ENCODE measurements at places on chromosomes 12 and 14.

DNA sequence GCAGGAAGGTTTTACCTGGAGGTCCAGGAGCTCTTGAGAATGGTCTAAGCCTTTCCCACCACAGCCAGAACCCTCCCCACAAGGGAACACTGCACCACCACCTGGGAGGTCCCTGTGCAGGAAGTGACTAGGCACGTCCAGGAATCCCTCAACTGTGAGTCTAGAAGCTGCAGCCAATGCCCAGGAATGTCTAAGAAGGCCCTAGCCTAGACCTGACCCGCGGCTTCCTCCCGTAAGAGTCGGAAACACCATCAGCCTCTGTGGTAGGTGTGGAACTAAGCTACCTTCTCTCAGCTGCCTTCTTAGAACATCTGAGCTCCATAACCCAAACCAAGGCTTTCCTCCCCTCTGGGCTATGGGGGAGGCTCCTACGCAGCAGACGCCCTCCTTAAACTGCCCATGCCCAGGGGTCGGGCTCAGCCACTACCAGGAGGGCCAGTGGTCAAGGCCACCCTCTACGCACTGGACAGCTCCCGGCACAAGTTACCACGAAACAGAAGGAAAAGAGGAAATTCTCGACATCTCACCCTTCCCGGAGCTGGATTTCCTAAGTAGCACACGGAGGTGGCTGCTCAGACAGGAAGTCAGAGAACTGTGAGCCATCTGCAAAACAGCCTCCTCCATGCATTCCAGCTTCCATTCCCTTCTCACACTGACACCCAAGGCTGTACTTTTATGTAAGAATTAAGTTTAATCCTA, 25.5 kb downstream of the ZFYVE21 start:
- DNase-seq: no peak

DNA sequence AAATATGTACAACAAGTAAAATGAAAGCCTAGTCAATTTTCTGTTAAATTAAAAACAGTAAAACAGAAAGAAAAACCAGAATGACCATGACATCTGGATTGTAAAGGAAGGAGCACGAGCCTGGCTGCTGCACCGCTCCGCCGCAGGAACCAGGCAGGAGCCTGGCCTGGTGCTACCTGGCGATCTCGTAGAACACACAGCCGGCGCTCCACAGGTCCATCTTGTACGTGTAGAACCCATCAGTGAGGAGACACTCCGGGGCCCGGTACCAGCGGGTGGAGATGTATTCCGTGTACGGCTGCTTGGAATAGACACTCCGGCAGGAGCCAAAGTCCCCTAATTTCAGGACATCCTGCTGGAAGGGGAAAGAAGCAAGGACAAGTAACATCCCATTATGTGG, 54.3 kb downstream of the MOK start:
- no peak for DNase-seq

GRCh38 chr12:46938071-46938678, 112.4 kb upstream of the SLC38A4 start:
- DNase-seq: no peak

GRCh38 chr12:85713373-85713772, 122.8 kb downstream of the RASSF9 start:
- DNase-seq: no peak

GRCh38 chr12:79681008-79681590, 9.7 kb downstream of the PAWR start:
- no peak for DNase-seq

GRCh38 chr12:63495974-63496373, 172.3 kb downstream of the DPY19L2 start:
- DNase-seq: no peak

DNA sequence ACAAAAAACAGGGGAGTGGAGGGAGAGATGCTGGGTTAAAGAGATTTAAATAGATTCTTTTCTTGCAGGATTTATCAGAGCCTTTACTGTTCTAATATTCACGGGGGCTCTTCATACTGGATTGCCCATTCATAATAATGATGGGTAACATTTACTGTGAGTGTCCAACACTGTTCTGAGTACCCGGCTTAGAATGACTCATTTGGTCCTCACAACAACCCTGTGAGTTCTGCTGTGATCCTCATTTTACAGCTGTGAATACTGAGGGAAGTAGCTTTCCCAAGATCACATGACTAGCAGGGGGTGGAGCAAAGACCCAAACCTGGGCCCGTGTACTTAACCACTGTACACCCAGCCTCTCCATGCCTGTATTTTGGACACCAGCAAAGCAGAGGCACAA, 113.4 kb downstream of the NT5DC3 start:
- DNase-seq: no peak

- DNase-seq: no peak
These were observed 77.7 kb upstream of the KITLG start for GRCh38 chr12:88658009-88658408.

DNA sequence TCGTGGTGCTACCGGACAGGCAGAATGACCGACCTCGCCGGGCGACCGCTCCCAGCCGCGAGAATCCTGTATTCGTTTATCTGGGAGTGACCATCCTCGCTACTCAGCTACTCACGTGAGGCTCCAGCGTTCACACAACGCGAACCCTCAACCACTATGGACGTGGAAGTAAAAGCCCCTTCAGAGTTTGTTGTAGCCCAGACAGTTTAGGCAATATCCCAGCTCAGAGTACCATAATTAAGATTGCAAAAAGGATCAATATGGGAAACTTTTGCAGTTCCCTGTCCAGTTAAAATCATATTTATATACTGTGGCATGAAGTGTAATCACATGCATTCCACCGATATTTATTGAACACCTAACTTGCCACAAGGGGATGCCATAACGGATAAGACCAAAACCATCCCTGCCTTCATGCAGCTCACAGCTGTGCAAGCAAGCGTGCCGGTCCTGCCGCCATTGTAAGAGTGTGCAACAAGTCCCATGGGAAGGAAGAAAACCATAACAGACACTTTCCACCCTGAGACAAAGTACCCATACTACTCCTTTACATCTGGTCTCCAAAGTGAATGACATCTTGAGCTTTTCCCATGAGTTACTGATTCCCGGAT, 938 bp upstream of the MAX start:
- DNase-seq: peak; percentile 71

DNA sequence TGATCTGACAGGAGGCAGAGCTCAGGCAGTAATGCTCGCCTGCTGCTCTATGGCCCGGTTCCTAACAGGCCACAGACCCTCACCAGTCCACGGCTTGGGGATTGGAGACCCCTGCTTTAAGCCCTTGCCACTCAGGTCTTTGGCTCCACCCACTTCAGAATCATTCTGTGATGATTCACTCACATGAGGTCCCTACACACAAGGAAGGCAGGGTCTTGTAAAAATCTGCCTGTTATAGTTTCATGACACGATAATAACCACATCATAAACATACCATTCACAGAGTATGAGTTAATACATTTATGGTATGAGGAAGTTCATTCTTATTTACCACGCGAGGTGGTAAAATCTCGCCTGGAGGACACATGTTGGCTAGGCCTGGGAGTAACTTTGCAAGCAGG, 29.0 kb upstream of the MAX start:
- no peak for DNase-seq

DNA sequence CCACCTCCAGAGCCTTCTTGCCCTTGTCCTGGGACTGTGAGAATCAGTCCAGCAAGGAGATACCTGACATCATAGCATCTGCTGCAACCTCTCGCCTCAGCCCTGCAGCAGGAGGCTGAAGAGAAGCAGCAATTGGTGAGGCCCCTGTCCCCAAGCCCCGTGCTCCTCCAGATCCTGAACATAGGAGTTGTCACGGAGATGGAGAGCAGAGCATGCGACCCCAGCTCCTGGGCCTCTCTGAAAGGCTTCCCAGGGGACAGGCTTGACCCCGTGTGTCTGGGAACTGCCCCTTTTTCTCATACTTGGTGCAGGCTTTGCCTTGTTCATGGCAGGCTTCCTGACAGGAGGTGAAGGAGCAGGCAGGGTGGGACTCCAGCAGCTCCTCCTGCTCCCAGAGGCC, 127.7 kb upstream of the PZP start:
- DNase-seq: no peak

DNA sequence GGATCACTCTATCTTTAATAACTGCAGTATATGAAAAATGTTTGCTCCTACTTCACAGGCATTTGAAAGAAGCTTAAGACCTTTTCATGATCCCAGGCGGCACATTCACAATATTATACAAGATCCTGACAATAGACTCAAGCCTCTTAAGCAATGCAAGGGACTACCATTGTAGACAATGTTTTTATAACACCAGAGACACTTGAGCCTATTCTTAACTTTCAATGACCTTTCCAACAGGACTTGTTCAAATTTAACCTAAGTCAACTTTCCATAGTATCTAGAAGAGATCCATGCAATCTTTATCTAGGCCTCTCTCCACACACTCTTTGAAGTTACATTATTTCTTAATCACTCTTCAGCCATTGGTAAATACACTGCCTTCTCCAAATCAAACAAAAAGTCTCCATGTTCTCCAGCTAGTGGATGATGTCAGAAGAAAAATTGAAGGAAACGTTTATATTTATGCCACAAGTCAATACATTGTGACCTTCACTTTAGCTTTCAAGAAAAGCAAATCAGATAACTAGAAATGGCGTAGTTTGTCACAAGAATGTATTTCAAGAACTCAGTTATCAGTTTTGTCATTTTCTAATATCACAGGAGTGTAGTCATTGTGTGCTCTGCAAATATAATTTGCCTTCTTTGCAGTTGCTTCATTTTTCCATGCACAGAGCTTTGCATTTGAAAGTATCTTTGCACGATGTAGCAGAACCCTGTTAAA, 41.2 kb downstream of the PHLDA1 start:
- DNase-seq: no peak

GRCh38 chr14:53978194-53978593, 21.6 kb upstream of the BMP4 start:
- no peak for DNase-seq

DNA sequence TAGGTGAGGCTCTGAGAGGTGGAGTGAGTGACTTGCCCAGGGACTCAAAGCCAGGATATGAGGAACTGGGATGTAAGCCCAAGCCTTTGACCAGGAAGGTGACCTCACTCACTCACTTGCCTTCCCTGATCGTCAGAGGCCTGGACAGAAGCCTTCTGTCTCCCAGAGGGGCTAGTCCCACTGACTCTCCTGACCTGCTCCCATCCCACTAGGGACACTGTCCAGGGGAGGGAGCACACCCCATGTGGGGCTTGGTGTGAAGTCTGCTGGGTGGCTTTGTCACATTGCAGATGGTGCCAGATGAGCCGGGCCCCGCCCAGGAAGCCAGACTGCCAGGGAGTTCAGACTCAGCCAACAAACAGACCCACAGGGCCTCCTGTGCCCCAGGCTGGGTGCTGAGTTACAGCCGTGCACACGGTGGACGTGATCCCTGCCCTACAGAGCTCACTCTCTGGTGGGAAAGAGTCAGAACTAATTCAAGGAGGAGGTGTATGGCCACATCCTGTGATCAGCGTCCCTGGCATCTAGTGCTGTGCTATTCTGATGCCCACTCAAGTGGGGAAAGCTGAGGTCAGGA, 28.3 kb downstream of the MMAB start:
- DNase-seq: no peak

DNA sequence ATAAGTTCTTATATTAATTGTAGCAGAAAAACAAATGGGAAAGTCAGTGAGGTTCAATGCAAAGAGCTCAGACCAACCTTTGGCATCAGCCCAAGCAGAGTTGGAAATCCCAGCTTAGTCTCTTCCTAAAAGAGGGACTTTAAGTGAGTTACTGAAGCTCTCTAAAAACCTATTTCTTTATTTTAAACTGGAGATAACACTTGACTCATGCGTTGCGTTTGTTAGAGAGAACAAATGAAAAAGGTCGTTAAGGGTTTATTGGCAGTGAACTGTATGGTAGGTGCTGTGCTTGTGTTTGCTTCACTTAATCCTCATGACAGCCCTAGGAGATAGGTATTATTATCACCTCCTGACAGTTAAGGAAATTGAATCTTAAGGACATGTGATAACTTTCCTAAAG, 396.5 kb downstream of the RAD51B start:
- DNase-seq: no peak

GRCh38 chr14:35865611-35866324, 39.6 kb downstream of the BRMS1L start:
- no peak for DNase-seq

- no peak for DNase-seq
These were observed 94.5 kb upstream of the CPM start for GRCh38 chr12:69027411-69027881.

DNA sequence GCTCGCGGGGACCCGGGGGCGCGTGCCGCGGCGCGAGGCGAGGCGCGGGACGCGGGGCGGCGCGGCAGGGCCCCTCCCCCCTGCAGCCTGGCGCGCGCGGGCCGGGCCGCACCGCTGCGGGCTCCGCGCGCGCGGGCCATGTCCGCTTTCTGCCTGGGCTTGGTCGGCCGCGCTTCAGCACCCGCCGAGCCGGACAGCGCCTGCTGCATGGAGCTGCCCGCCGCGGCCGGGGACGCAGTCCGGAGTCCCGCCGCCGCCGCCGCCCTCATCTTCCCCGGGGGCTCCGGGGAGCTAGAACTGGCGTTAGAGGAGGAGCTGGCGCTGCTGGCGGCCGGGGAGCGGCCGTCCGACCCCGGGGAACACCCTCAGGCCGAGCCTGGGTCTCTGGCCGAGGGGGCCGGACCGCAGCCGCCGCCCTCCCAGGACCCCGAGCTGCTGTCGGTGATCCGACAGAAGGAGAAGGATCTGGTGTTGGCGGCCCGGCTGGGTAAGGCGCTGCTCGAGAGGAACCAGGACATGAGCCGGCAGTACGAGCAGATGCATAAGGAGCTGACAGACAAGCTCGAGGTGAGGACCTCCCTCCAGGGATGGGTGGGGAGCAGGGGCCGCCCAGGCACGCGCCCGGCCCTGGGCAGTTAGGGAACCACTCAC, 820 bp downstream of the BICDL1 start:
- peak; percentile 81 for DNase-seq

DNA sequence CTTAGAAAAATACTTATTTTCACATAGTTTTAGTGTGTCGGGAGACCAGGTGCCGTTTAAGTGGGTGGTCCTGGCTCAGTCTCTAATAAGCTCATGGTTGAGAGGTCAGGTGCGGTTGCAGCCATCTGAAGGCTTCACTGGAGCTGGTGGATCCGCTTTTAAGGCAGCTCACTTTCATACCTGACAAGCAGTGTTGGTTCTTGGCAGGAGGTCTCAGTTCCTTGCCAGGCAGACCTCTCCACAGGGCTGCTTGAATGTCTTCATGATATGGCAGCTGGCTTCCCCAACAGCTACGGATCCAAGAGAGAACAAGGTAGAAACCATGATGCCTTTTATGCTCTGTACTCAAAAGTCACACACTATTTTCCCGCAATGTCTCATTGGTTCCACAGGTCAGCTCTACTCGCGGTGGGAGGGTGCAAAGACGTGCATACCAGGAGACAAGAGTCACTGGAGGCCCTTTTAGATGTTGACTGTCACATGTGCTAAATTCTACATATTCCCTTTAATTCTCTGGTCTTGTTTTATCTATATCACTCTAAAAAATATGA, 8.0 kb upstream of the ZDHHC17 start:
- DNase-seq: no peak

GRCh38 chr12:42468921-42469320, 120.6 kb downstream of the PRICKLE1 start:
- no peak for DNase-seq

DNA sequence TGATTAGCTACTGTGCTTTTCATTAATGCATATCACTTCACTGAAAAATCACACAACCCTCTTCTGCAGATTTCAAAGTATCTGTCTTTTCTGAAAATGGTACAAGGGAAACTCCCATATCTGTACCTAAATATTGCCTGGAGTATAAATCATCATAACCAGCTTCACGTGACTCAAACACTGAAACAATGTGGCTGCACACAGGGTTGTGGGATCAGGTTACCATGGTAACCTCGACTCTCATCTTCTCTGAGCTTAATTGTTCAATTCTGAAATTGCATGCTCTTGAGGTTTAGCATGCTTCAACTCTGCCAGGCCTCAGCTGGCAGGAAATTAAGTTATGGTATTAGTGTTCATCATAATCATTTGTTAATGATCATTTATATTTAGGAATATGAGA, 77.5 kb upstream of the CPSF6 start:
- no peak for DNase-seq

GRCh38 chr12:115916910-115917668, 360.4 kb downstream of the MED13L start:
- peak; percentile 25 for DNase-seq

Data from NCI-H526 (cell line).